ENCODE measurements at places on chromosomes 16 and 17. TPM values are rescaled to one million over a fixed set of nuclear protein-coding genes. Genes with fewer than 3 reads are reported as not detected.

Gene HLF
- total RNA-seq = 1.3 TPM

Gene GRB7
- total RNA-seq = 0.61 TPM

Gene SHISA6
- not detected for total RNA-seq

Gene CBX8
- 5.5 TPM for total RNA-seq

Gene ACE
- 19.3 TPM for total RNA-seq

Gene SPN
- 263 TPM for total RNA-seq

Gene CCL3
- 2.9 TPM for total RNA-seq

Gene JUP
- 10.1 TPM for total RNA-seq

Gene FOXN1
- total RNA-seq = not detected

Gene FOXC2
- total RNA-seq = not detected

DNA sequence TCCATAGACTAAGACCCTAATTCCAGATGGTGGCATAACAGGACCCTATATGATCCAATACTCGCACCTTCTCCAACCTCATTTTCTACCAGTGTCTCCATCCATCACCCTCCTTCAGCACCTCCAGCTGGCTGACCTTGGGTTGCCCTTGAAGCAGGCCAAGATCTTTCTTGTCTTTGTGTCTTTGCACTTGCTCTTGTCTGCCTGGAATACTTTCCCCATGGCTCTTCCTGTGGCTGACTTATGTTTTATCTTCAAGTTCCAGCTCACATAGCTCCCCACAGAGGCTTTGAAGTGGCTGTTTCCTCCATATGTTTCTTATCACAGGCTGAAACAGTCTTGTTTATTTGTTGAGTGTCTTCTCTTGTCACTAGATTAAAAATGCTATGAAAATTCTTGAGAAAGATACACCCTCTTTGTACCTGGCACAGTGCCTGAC, 29.6 kb upstream of the MMD start:
- no peak overlapping the region for H3K27ac ChIP-seq
- H3K27me3 ChIP-seq = no peaks in the 10 kb centered on the region
- no peak overlapping the region for H3K4me3 ChIP-seq
- no peaks in the 10 kb centered on the region for H3K36me3 ChIP-seq
- peaks cover 17% of the 10 kb centered on the region for H3K4me1 ChIP-seq

DNA sequence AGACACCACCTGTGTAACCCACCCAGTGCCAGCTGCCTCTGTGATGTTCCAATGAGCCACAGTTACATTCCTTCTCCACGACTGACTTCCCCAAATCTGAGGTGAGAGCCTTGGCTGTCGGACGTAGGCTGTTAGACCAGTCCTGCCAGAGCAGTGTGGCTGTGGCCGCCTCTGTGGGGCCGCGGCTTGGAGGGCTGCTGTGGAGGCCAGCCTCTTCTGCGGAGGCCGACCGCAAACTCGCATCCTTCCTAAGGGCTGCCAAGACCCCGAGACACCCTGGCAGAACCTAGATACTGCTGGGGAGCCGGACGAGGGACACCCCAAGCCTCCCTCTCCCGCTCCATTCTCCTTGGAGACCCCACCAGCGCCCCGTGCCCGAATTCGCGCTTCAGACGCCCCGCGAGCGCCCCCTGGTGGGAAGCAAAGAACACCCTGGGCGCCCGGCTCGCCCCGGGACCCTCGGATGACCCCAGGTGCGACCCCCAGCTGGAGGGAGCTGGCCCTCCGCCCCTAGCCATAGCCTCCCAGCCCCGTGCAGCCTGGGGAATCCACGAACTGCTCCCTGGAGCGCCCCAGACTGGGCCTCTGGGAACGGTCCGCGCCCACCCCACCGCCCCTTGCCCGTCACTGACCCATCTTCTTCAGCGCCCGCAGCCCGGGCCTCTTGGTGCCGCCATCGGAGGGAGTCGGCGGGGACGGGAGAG, 547 bp downstream of the PLCD3 start:
- H3K27me3 ChIP-seq = peaks cover 13% of the 10 kb centered on the region
- no peaks in the 10 kb centered on the region for H3K36me3 ChIP-seq
- peaks cover 8% of the 10 kb centered on the region for H3K4me1 ChIP-seq
- peak overlapping the region; percentile 38 for H3K27ac ChIP-seq
- peak; percentile 77 for DNase-seq

- H3K27ac ChIP-seq = no peak overlapping the region
- no peaks in the 10 kb centered on the region for H3K27me3 ChIP-seq
- H3K4me1 ChIP-seq = no peaks in the 10 kb centered on the region
Observed at GRCh38 chr16:54519161-54519695, 232.6 kb upstream of the IRX3 start.

- no peak overlapping the region for H3K27ac ChIP-seq
- H3K27me3 ChIP-seq = no peaks in the 10 kb centered on the region
- H3K4me1 ChIP-seq = peaks cover 10% of the 10 kb centered on the region
- H3K36me3 ChIP-seq = no peaks in the 10 kb centered on the region
Observed at GRCh38 chr17:65588181-65588808, 26.8 kb upstream of the AXIN2 start.

DNA sequence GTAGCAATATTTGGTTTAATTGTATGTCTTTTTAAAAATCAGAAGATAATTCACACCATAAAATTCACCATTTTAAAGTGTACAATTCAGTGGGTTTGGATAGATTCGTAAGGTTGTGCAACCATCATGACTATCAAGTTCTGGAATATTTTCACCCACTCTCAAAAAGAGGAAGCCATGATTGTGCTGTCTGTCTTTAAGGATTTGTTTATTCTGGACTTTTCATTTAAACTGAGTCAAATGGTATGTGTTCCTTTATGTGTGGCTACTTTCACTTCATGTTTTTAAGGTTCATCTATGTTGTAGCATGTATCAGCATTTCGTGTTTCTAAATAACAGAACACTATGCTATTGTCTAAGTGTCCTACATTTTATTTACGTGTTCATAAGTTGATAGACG, 68.1 kb upstream of the CPHXL start:
- H3K27ac ChIP-seq = no peak overlapping the region
- DNase-seq = no peak
- no peaks in the 10 kb centered on the region for H3K4me1 ChIP-seq
- no peaks in the 10 kb centered on the region for H3K36me3 ChIP-seq

GRCh38 chr17:77319211-77320043, 178.7 kb downstream of the SEC14L1 start:
- no peaks in the 10 kb centered on the region for H3K27me3 ChIP-seq
- H3K4me1 ChIP-seq = peaks cover 28% of the 10 kb centered on the region
- H3K27ac ChIP-seq = peak overlapping the region; percentile 84
- peak; percentile 60 for DNase-seq

GRCh38 chr17:76943781-76944213, 75.6 kb downstream of the MGAT5B start:
- no peak overlapping the region for H3K4me3 ChIP-seq
- H3K27me3 ChIP-seq = no peaks in the 10 kb centered on the region
- H3K4me1 ChIP-seq = no peaks in the 10 kb centered on the region
- DNase-seq = no peak

GRCh38 chr17:82848022-82848592, 8.3 kb upstream of the ZNF750 start:
- H3K4me1 ChIP-seq = peaks cover 5% of the 10 kb centered on the region
- H3K27ac ChIP-seq = peak overlapping the region; percentile 44
- H3K27me3 ChIP-seq = no peaks in the 10 kb centered on the region
- H3K4me3 ChIP-seq = peak overlapping the region; percentile 48
- H3K36me3 ChIP-seq = peaks cover 7% of the 10 kb centered on the region

GRCh38 chr17:46942441-46943217, 19.7 kb downstream of the GOSR2 start:
- peaks cover 20% of the 10 kb centered on the region for H3K4me1 ChIP-seq
- no peak overlapping the region for H3K4me3 ChIP-seq
- H3K27ac ChIP-seq = peak overlapping the region; percentile 45
- DNase-seq = peak; percentile 73
- H3K36me3 ChIP-seq = peaks cover 2% of the 10 kb centered on the region

DNA sequence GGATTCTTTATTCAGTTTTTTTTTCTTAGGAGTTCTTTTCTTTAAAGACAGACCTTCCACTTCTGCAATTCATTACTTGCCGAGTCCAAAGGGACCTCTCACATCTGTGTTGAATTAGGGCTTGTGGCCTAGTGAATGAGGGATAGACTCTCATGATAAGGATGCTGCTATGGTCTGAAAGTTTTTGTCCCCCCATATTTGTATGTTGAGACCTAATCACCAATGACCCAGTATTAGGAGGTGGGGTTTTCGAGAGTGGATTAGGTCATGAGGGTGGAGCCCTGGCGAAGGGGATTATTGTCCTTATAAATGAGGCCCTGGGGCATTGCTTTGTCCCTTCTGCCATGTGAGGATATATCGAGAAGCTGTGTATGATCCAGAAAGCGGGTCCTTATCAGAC, 9.5 kb downstream of the KRT12 start:
- H3K4me3 ChIP-seq = no peak overlapping the region
- H3K4me1 ChIP-seq = no peaks in the 10 kb centered on the region
- H3K27me3 ChIP-seq = peaks cover 29% of the 10 kb centered on the region
- H3K27ac ChIP-seq = no peak overlapping the region

Data from activated naive CD8-positive, alpha-beta T cell treated with anti-CD3 and anti-CD28 coated beads, Interleukin-2, amount 10 ng/mL, durations not matched to agents 7 days and 5 days (primary cell).